Thyroid gland (tissue), 4 donors: ENCODE measurements at places on chromosomes 7 and 10. TPM values are rescaled to one million over a fixed set of nuclear protein-coding genes. Genes with fewer than 3 reads are reported as not detected.

GRCh38 chr10:89086801-89087521 lies 96.4 kb downstream of the FAS start:
- no peaks in the 10 kb centered on the region for H3K27me3 ChIP-seq
- H3K36me3 ChIP-seq = no peaks in the 10 kb centered on the region
- no peak overlapping the region for H3K4me3 ChIP-seq
- peaks cover 3% of the 10 kb centered on the region for H3K4me1 ChIP-seq
- peak; percentile 6 for DNase-seq

The NEUROD6 gene
- total RNA-seq = not detected

DNA sequence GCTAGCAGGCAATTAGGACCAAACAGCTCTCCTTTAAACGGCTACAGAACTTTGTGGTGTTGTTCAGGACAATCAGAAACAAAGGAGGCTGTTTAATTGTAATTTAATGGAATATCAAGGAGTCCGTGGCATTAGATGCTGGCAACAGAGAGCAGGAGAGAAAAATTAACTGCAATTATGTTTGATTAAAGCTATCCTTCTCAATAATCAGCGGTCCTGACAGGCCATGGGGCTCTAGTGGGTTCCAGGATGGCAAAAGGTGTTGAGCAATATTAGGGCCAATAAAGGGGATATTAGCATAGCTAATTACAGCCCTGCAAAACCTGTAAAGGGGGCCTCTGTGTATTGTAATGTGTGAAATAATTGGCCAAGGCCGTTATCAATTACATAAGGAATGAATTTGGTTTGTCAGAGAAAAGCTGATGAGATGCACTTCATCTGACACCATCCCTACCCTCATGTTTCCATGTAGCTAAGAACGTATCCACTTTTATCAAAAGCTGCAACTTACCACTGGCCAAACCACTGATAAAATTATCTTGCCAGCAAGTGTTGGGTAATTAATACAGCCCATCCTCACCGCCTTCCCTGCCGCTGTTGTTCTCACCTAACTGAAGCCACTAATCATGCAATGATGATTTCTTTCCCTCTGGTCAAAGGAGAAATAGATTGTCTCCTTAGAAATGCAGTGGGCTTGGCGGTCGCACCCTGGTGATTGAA lies 81.6 kb downstream of the EBF3 start:
- no peaks in the 10 kb centered on the region for H3K36me3 ChIP-seq
- no peak for DNase-seq
- no peak overlapping the region for H3K4me3 ChIP-seq
- H3K27ac ChIP-seq = no peak overlapping the region
- no peaks in the 10 kb centered on the region for H3K27me3 ChIP-seq

DNA sequence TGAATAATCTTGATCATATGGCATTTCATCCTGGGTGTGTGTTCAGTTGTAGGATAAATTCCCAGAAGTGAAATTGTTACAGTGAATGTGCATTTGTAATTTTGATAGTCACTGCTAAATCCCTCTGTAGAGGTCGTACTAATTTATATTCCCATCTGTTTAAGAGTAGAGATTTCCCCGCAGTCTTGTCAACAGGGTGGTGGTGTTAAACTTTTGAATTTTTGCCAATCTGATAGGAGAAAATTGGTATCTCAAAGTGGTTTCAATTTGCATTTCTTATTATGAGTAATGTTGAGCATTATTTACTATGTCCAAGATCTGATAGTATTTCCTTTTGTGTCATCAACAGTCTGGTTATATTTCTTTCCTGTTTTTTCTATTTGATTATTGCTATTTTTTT lies 101.7 kb downstream of the AUTS2 start:
- no peaks in the 10 kb centered on the region for H3K4me1 ChIP-seq
- no peak overlapping the region for H3K27ac ChIP-seq
- DNase-seq = no peak
- H3K4me3 ChIP-seq = no peak overlapping the region
- no peaks in the 10 kb centered on the region for H3K27me3 ChIP-seq
